ENCODE measurements at places on chromosomes 11 and 22. TPM values are rescaled to one million over a fixed set of nuclear protein-coding genes. Genes with fewer than 3 reads are reported as not detected.
A peak's percentile ranks its signal among the peaks of the same experiment; 100 is the strongest.

DNA sequence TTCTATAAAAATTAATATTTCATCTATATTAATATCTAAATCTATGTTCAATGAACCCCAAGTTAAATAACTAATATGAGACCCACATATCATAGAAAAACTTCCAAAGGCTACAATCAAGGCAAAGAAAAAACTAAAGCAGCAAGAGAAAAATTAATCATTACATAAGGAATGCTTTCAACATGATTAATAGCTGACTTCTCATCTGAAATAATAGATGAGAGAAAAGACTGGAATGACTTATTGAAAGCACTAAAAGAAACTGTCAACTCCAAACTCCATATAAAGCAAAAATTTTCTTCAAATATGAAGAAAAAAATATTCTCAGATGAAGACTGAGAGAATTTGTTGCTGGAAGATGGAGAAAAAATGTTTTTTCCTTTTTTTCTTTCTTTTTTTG is 13.0 kb downstream of the TRIM5 start:
- H3K36me3 ChIP-seq, result peaks cover 16% of the 10 kb centered on the region
- peaks cover 14% of the 10 kb centered on the region for H3K4me1 ChIP-seq
- H3K4me3 ChIP-seq, result no peak overlapping the region
- no peak overlapping the region for H3K27ac ChIP-seq
- H3K27me3 ChIP-seq, result no peaks in the 10 kb centered on the region

GRCh38 chr22:46894081-46894671 is 131.7 kb downstream of the TBC1D22A start:
- DNase-seq, result no peak
- peaks cover 16% of the 10 kb centered on the region for H3K36me3 ChIP-seq
- no peak overlapping the region for H3K27ac ChIP-seq
- H3K4me1 ChIP-seq, result peaks cover 27% of the 10 kb centered on the region

- H3K27ac ChIP-seq, result no peak overlapping the region
- no peak overlapping the region for H3K4me3 ChIP-seq
- H3K27me3 ChIP-seq, result peaks cover 3% of the 10 kb centered on the region
These were observed 205.5 kb downstream of the CTTN start for GRCh38 chr11:70603756-70604211.

The TRIM6 gene
- not detected for total RNA-seq

The GLYAT gene
- total RNA-seq, result not detected

- H3K27ac ChIP-seq, result no peak overlapping the region
- H3K4me1 ChIP-seq, result no peaks in the 10 kb centered on the region
- no peak overlapping the region for H3K4me3 ChIP-seq
These were observed 243.3 kb downstream of the TBC1D22A start for GRCh38 chr22:47005506-47006408.

GRCh38 chr22:25661073-25661472 is 80.9 kb upstream of the MYO18B start:
- H3K4me3 ChIP-seq, result no peak overlapping the region
- DNase-seq, result no peak
- no peak overlapping the region for H3K27ac ChIP-seq
- H3K4me1 ChIP-seq, result no peaks in the 10 kb centered on the region

The F2 gene
- total RNA-seq, result not detected

DNA sequence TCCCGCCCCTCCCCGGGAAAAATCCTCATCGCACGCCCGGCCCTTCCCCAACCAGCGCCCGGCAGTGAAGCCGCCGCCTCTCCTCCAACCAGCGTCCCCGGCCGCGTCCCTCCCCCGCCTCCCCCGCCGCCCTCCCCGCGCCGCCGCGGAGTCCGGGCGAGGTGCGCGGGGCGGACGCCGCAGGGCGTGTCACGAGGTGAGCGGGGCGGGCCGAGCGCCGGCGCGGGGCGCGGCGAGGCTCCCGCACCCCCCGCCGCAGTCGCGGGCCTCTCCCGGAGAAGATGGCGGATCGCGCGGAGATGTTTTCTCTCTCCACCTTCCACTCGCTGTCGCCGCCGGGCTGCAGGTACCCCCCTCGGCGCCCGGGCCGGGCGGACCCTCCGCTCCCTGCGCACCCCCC is at the start of gene MAPK8IP2:
MAPK8IP2 (plus strand) TSS at position 256 of the 400 bp plus-strand sequence; CDS start at position 282, 26 bp downstream.
- peaks cover 8% of the 10 kb centered on the region for H3K36me3 ChIP-seq
- peak within 1 kb of the TSS; percentile 80 for H3K4me3 ChIP-seq
- H3K27ac ChIP-seq, result no peak within 1 kb of the TSS

DNA sequence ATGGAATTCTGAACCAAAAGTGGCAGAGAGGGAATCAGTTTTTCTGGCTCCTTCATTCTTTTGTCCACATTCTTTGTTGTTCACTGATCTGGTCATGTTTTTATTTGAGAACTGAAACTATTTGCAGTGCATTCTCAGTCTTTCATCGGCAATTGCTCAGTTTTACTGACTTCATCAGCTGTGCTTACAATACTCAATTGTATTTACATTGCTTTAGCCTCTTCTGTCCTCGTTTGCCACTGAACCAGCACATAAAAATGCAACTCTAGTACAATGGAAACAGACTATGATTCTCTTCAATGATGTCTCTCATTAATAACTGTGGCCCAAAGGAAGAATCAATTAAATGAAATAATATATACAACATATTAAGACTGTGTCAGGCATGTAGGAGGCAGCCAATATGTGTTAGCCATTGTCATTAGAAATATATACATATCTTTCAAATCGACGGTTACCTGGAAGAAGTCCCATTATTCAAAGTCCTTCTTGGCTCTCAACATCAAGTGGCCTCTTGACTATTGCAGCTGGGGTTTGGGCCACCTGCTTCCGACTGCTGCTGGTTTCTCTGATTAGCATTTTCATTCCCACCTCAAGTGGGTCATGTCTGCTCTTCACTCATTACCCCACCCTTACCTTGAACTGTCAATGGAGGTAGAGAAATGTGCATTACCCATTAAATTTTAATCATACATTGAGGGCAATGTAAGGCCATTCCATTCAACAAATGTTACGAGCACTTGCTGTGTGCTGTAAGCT is 600.1 kb downstream of the INSC start:
- no peak overlapping the region for H3K27ac ChIP-seq
- no peak overlapping the region for H3K4me3 ChIP-seq
- peaks cover 12% of the 10 kb centered on the region for H3K27me3 ChIP-seq

DNA sequence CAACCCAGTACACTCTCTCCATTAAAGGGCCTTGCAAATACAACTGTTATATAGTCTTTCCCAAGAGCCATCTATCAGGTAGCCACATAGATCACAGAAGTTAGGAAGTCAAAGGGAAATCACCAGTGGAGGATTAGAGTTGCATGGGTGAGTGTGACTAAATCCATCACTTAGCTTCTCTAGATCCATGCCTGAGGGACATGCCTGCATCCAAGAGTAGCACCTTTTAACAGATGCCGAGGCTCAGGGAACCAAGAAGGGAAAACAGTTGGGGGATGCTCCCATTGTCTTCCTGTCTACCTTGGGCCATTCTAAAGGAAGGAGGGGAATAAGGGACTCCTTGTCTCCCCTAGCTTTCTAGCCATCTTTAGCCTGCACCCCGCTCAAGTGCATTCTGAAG is 77.9 kb downstream of the XRRA1 start:
- H3K27ac ChIP-seq, result no peak overlapping the region
- no peaks in the 10 kb centered on the region for H3K27me3 ChIP-seq
- H3K36me3 ChIP-seq, result peaks cover 8% of the 10 kb centered on the region
- H3K4me3 ChIP-seq, result no peak overlapping the region
- DNase-seq, result no peak
- no peaks in the 10 kb centered on the region for H3K4me1 ChIP-seq

DNA sequence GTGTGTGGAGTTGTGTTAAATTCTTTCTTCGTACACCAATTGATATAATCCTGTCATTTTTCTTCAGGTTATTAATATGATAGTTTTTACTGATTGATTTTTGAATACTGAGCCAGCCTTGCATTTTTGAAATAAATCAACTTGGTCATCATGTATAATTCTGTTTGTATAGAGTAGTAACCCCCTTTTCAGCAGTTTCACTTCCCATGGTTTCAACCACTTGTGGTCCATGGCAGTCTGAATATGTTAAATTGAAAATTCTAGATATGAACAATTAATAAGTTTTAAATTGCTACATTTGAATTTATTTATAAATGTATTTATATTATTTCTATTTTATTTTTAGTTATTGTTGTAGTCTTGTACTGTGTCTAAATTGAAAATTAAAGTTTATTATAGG is 32.6 kb downstream of the MS4A6A start:
- H3K27me3 ChIP-seq, result no peaks in the 10 kb centered on the region
- H3K36me3 ChIP-seq, result no peaks in the 10 kb centered on the region
- no peaks in the 10 kb centered on the region for H3K4me1 ChIP-seq
- no peak overlapping the region for H3K27ac ChIP-seq
- H3K4me3 ChIP-seq, result no peak overlapping the region

GRCh38 chr11:30991376-30991775 is 378.2 kb downstream of the DCDC1 start:
- no peak overlapping the region for H3K27ac ChIP-seq
- H3K4me3 ChIP-seq, result no peak overlapping the region
- DNase-seq, result no peak

- H3K27ac ChIP-seq, result no peak overlapping the region
- no peak overlapping the region for H3K4me3 ChIP-seq
- H3K36me3 ChIP-seq, result peaks cover 5% of the 10 kb centered on the region
- no peak for DNase-seq
- H3K27me3 ChIP-seq, result peaks cover 27% of the 10 kb centered on the region
These were observed 979.7 kb downstream of the NTM start for GRCh38 chr11:132349811-132350733.
